Stimulated activated CD8-positive, alpha-beta memory T cell treated with anti-CD3 and anti-CD28 coated beads, Interleukin-15, amount 100 ng/mL, for 4 hours (primary cell): ENCODE measurements at places on chromosomes 6 and 20.

DNA sequence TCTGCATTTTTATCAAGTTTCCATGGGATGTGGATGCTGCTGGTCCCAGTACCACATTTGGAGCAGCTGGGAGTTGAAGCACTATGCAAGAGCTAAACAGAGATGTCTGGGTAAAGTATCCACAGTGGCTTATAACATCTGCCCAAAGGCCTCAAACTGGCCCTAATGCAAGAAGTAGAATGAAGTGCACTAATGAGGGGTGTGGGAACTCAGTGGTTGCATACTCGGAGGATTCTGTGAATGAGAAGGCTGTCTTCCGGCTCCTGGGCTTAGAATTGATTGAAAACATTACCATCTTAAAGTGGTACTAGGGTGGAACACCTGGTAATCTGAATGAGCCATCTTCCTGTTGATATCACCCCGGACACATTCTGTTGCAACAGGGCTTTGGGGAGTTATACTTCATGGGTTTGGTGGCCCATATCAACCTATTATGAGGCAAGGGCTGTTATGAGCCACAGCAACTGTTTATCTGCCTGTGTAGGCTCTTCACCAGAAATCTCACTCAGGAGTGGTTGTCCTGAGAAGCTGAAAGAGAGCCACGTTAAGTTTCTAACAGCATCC is 54.7 kb upstream of the SNRPB2 start:
- no peak for DNase-seq

DNA sequence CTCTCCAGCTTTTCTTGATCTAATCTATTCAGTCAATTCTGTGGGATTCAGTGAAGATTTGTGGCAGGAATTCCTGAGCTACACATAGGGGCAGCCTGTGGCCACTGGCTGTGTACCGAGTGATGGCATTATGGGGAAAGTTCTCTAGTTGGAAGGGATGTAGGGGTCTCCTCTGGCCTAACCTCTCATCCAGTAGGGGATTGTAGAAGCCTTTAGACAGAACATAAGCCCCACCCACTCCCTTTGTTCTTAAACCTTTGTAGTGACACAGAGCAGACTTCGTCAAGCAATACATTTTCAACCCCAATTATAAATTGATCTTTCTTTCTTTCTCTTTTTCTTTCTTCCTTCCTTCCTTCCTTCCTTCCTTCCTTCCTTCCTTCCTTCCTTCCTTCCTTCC is 188.9 kb downstream of the QKI start:
- DNase-seq: no peak

DNA sequence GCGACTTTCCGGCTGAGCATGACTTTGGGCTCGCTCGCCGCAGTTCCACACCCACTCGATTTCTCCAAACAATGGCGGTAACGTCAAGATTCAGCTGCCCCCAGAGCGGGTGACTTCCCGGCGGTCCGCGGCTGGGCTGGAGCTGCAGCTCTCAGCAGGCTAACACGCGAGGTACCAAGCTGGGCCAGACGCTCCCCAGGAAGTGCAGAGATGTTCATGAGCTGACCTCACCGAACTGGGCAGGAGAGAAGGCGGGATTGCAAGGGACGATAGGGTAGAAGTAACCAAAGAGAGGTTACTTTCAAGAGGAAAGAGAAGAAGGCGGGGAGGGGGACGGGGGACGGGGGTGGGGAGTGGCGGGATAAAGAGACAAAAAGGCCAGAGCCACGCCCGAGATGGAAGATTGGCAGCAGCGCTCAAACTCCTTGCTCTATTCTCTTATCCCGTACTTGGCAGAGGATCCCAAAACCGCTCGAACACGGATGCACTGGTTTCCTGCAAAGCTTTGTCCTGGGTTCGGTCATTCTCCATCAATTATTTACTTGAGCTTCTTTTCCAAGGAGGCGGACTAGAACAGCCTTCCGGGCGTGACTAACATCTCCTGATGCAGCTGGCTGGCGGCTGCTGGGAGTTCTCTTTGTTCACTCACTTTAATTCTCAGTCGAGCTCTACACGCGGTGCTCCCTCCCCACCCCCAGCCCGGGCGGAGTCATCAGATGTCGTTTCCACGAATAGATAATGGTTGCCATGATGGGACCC is at the start of gene MTCL3:
Gene MTCL3 (minus strand): TSS at position 626 of the 759 bp plus-strand sequence.
- no peak for DNase-seq

DNA sequence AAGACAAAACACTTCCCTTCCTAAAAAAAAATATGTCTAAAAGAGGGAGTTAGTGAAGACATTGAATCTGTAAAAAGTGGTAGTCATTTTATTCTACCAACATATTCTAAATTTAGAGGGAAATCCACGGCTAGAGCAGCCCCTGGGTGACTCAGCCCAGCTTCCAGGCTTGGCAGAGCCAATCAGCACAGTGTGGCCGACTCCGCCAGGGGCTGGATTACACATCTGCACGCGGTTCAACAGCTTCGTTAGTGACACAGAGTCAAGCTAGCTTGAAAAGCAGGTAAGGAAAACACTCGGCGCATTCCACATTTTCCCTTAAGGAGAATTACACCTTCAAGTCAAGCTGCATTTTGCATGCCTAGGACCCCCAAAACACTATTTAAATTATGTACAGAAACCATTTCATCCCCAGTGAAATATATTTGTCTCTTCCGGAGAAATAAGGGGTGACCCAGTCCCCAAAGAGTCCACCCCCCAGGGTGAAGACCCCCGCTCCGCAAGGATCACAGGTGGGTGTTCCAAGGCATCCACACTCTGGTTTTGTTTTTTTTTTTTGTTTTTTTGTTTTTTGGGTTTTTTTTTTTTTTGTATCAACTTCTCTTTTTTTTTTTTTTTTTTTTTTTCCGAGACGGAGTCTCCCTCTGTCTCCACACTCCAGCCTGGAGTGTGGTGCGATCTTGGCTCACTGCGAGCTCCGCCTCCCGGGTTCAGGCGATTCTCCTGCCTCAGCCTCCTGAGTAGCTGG is 58.4 kb upstream of the ARID1B start:
- DNase-seq: no peak

GRCh38 chr6:167450626-167451025 is 125.7 kb downstream of the TTLL2 start:
- no peak for DNase-seq

GRCh38 chr6:138267971-138268895 is 49.9 kb upstream of the PBOV1 start:
- no peak for DNase-seq

- DNase-seq: no peak
Measured at GRCh38 chr6:145331066-145331465, 404.3 kb downstream of the EPM2A start.

DNA sequence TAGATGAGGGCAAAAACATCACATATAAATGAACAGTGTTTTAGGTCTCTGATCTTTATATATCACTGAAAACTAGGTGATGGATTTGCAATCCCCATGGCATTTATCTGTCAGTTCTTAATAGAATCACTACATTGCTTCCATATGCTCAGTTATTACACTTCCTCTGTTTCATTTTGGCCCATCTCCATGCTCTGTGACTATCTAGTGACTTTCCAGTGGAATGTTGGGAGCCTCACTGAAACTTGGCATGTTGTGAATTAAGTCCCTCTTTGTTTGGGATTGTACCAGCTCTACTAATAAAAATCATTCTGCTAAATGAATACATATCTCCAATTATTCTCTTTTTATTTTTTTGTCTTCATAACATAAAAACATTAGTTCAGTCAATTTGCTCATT is 226.1 kb upstream of the CEP162 start:
- no peak for DNase-seq

GRCh38 chr6:16338577-16339264 is 100.3 kb downstream of the GMPR start:
- DNase-seq: no peak

- no peak for DNase-seq
Measured at GRCh38 chr20:34871966-34872621, 562 bp downstream of the GGT7 start.

GRCh38 chr6:80940571-80940970 is 811.9 kb downstream of the TENT5A start:
- DNase-seq: no peak

DNA sequence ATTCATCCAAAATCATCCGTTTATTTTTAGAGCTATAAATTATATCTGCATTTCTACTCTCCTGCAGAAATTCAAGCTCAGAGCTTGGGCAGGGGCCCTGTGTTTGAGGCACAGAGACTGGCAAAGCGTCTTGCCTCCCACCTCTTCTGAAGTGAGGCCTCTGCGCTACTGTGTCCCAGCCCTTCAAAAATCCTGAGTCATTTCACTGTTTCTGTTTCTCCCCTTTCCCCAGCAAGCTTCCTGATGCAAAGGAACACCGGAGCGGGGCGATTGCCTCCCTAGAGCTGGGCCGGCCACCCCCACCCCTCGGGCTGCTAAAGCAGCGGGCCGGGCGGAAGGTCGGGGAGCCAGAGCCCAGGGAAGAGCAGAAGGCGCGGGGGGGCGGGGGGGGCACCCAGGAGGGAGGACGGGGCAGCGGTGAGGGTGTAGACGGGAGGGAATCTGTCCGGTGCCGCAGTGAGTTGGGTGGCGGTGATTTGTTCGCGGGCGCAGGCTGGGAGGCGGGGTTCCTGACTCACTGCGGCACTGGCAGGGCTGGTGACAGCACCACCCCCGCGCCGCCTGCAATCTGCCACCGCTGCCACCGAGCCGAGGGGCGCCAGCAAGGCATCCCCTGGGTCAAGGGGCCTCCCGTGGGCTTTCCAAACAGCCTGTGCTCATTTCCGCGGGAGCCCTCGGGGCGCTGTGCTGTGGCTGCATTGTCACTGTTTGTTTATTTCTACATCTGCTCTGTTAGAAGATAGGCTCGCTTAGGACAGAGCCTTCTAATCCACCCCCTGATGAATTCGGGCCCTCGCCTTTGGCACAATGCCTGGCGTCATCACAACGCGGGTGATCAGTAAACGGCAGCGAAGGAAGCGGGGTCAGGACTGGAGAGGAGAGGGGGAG is 46.5 kb upstream of the SNAP25 start:
- no peak for DNase-seq

DNA sequence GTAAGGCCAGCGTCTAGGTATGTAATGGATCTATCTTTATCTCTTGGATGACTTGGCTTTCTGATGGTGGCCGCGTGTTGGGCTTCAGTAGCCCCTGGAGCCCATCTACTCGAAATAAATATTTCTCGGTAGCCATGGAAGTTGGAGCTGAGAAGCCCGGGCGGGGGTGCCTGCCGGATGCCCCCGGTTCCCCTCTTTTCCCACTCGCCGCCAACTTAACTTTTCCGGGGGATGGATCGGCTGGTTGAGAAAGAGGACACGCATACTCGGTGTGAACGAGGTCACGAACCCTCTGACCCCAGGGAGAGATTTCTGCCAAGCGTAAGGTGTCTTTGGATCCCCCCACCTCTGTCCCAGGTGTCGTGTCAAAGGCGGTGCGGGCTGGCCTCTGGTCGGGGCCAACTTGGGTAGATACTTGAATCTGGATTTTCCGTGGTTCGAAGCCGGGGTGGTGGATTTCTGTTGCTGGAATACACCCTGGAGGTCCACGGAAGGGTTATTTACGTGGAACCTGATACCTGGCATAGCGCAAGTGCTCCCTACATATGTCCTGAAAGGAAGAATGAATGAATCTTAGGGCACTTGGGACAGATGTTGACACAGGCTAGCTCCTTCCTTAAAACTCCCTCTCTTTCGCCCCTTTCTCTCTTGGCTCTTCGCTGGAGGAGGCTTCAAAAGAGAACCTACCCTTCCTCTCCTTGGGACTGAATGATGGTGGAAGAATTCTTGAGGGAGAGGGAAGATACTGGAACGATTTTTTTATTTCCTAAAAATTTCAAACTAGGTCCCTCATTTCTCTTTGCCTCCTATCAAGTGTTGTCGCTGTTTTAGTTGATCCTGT is 996 bp downstream of the DOK5 start:
- DNase-seq: no peak

- no peak for DNase-seq
Measured at GRCh38 chr6:131419702-131420101, 153.3 kb upstream of the ARG1 start.

- DNase-seq: no peak
Measured at GRCh38 chr20:7362601-7363000, 577.7 kb downstream of the HAO1 start.

DNA sequence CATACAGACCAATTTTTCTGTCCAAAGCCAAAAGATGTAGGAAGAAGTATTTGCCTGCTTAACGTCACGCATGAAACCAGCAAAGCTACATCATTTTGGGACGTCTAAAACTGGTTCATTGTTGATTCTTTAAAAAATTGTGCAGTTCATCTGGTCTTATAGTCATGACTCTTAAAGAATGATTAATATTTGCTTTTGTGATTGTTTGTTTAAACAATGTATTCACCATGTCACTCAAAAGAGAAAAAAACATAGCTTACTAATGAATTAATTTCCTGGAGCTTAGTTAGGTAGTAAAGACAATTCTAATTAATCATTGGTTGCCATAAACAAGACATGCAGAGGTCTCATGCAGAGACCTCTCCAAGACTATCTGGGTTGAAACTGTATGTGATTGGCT is 157.3 kb downstream of the RPS12 start:
- no peak for DNase-seq

GRCh38 chr6:17224056-17224455 is 57.1 kb upstream of the RBM24 start:
- DNase-seq: no peak

- DNase-seq: no peak
Measured at GRCh38 chr20:40702504-40702903, 13.5 kb upstream of the MAFB start.

- DNase-seq: no peak
Measured at GRCh38 chr6:69693762-69694161, 103.0 kb downstream of the LMBRD1 start.

GRCh38 chr6:38192011-38192410 is 372.5 kb downstream of the ZFAND3 start:
- no peak for DNase-seq

- DNase-seq: no peak
Measured at GRCh38 chr20:39700528-39700927, 738.4 kb downstream of the DHX35 start.

DNA sequence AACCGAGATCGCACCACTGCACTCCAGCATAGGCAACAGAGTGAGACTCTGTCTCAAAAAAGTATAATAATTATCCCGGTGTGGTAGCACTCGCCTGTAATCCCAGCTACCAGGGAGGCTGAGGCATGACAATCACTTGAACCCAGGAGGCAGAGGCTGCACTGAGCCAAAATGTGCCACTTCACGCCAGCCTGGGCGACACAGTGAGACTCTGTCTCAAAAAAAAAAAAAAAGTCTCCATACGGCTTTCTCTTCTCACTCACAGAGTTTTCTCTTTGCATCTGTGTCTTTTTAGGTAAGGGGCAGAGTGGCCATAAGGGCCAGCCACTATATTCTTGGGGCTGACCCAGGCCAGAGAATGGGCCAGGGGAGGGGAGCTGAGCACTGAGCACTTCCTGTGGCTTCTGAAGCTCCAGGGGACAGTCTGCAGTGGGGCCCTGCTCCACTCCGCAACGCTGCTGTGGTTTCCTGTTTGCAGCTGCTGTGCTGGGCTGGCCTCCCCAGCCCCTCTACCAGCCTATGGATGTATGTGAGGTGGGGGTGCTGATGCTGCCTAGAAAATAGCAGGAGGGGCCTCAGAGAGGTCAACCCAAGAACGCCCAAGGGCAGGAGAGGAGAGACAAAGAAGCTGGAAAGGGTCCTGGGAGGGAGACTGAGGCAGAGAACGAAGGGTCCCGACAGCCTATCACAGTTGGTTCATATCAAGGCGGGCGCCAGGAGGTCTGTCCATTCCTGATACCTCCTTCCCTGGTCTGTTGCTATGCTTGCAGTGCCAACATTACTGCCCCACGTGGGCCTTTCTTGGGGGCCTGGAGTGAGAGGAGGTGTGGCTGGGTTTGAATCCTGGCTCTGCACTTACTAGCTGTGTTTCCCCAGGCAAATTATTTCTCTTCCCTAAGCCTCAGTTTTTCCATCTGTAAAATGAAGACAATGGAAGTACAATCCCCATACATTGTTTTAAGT is 16.0 kb downstream of the SLA2 start:
- no peak for DNase-seq
